Activated effector memory CD4-positive, alpha-beta T cell treated with Interleukin-2 at 50 U/mL for 16 hours (primary cell): ENCODE measurements at places on chromosomes 4 and X.
A peak's percentile ranks its signal among the peaks of the same experiment; 100 is the strongest.

DNA sequence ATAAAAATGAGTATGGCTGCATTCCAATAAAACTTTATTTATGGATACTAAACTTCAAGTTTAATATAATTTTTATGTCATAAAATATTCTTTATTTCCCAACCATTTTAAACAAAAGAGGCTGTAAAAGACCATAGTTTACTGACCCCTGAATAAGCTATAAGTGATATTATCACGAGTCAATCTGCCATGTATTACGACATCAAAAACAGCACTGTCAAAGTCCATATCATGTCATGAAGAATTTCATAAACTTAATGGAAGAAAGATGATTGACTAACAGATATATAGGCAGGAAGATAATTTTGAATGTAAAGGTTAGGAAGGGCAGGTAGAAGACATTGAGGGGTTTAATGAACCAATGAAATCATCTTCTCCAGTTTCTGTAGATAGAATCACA is 18.2 kb downstream of the TMEM156 start:
- DNase-seq: no peak

- no peak for DNase-seq
These were observed 378 bp upstream of the RPS6KA6 start for GRCh38 chrX:84188320-84188834.

GRCh38 chr4:141350122-141350905 is 129.6 kb downstream of the ZNF330 start:
- no peak for DNase-seq

DNA sequence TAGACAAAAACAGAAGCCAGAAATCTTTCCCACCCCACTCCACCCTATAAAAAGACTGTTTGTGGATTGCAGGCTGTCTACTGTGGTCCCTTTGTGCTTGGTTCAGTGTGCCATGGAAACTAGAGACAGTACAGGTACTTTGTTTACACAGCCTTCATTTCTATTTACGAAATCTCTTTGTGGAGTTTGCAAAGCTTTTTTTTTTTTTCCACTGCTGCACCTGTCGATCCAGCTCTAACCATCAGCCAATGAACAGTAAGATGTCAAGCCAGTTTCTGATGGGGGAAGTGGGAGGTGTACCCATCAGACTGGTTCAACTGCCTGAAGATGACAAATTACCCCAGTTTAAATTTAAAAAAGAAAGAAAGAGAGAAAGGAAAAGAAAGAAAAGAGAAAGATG is 20.2 kb upstream of the LRBA start:
- DNase-seq: no peak

DNA sequence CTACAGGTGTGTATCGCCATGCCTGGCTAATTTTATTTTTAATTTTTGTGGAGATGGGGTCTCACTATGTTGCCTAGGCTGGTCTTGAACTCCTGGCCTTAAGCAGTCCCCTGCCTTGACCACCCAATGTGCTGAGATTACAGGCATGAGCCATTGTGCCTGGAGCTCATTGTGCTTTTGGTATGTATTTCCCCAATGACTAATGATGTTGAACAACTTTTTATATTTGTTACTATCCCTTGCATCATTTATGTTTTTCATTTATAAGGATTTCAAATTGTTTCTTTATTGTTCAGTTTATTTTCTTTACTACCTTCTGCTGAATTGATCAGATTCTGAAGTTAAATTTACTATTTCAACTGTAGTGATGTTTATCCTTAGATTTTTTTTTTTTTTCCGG is 199.7 kb downstream of the CEP135 start:
- DNase-seq: no peak

DNA sequence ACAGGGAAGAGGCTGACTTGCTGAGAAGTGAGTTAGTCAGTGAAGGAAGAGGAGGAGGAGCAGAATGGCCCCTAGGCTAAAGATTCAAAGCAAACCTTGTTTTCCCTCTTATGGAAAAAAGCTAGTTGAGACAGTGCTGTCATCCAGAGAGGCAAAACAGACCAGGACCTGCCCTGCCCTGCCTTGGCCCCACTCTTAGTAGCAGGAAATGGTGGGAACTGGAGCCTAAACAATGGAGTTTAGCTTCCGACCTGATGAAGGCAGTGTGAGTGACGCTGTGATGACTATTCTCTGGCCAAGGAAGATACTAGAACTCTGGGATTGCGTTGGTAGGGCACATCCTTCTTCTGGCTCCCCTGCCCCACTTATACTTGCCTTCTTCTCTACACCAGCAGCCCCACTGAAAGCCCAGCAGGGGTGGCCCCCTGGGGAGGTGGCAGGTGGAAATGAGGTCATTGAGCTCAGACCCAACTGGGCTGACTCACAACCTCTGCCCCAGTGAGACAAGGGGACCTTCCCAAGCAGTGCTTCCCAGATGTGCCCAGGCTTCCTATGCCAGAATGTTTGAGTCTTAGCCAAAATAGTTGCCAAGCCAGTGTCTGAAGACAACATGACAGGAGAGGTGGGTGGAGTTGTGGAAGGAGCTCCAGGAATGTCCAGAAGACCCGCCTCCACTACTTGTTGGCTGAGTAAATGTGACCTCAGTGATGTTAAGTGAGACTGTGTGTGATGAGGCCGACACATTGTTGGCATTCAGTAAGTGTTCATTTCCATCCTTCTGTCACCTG is 38.8 kb downstream of the MSN start:
- no peak for DNase-seq

DNA sequence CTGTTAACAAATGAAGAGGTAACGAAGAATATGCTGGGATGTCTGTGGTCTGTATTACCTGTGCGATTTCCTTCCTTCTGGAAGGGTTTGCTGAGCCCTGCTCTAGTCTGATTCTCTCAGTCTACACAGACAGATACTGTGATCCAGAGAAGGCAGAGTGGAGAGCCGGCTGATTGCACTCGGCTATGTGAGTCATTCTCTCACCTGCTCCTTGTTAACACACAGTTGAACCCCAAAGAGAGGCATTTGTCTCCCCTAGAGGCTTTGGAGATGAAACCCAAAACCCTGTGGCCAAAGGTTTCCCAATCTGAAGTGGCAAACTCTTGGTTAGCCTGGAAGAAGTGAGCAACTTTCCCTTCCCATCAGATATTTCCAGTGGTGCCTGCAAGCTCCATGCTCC is 78.1 kb upstream of the GPC4 start:
- DNase-seq: no peak

- DNase-seq: no peak
These were observed 34.1 kb downstream of the GPAT3 start for GRCh38 chr4:83569987-83570386.

DNA sequence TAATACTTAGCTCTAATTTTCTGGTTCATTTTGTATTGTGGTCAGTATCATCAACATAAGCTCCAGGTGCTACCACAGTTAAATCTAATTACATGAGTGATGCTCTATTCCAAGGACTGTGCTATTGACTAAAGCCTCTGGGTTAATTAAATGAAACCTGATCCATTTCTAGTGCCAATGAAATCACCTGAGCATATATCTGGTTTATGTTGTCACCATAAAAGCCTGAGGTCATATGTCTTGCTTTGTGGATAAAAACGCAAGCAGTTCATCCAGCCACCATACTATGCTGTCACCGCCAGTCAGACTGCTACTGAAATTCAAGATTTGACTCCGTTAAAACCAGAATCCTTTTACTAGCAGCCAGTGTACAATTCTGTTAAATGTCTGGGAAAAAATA is 64.2 kb upstream of the ZNF518B start:
- no peak for DNase-seq

DNA sequence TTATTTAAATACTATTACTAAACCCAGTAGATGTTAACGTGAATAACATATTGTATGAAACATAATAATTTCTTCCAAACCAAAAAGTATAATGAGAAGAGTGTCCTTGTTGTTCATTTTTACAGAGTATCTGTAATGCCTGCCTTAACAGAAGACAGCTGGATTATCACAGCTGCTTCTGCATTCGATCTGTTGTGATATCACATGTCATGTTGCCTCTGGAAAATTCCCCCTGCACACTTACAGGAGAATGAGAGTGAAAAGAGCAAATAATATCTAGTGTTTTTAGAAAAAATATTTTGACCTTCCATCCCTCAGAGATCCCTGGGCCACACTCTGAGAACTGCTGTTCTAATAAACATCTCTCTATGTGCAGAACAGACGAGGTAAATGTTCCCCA is 240.1 kb upstream of the NOCT start:
- DNase-seq: no peak

- no peak for DNase-seq
These were observed 237.9 kb upstream of the EDA2R start for GRCh38 chrX:66876776-66877175.

DNA sequence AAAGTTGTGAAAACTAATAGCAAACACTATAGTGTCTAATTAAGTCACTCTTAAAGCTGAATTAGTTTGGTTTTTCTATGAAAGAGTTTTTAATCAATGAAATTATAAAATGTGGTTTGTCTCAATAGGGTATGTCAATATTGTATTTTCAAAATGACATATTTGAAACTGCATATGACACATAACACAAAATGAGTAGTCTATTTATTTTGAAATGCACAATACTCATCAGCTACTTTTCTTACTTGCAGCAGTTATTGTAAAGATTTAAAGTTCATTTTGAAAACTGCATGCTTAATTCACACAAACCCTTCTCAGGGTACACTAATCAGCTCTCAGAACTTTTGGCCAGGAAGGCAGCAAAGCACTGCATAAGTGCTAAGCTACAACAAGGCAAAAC is 21.2 kb downstream of the CLGN start:
- DNase-seq: no peak

DNA sequence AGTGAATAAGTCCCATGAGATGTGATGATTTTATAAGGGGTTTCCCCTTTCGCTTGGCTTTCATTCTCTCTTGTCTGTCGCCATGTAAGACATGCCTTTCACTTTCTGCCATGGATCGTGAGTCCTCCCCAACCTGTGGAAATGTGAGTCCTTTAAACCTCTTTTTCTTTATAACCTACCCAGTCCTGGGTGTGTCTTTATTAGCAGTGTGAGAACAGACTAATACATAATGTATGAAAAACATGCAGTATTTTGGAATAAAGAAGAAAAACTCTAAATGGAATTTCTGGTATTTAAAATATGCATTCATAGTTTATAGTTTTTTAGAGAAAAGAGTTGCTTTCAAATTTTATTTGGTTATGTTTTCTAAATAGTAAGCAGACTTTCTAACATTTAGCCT is 360.7 kb downstream of the PCDH7 start:
- DNase-seq: no peak

DNA sequence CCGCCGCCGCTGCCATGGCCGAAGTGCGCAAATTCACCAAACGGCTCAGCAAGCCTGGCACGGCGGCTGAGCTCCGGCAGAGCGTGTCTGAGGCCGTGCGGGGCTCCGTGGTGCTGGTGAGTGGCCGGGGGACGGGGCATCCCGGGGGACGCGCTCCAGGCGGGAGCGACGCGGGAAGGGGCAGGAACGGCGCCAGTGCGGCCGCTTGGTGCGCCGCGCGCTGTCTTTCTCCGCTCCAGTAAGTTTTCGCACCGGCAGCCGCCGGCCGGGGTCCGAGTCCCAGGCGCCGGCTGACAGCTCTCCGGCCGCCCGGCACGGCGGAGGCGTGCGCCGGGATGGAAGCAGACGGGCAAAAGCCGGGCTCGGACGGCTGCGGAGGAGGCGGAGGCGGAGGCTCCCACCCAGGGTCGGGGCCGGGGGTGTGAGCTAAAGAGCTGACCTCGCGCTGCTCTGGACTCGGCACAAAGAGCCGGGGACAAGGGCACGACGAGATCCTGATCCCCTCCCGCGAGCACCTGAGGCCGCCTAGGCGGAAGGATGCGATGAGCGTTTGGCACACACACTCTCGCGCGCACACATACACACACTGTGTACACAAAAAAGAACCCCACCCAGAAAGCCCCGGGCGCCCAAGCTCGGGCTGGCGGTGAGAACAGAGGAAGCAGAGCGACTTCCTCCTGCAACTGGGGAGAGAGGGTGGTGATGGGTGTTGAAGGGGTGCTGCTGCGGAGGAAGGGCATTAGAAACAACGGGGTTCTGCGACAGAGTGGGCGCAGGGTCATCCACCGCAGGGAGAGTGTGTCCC is 545 bp downstream of the DOCK11 start:
- DNase-seq: peak; percentile 76

- no peak for DNase-seq
These were observed 167.0 kb downstream of the AASDH start for GRCh38 chr4:56220261-56220660.

- DNase-seq: no peak
These were observed 91.6 kb downstream of the NYX start for GRCh38 chrX:41538707-41539106.

GRCh38 chr4:106058921-106059320 is 163.7 kb downstream of the NPNT start:
- DNase-seq: no peak

- no peak for DNase-seq
These were observed 373.6 kb downstream of the MID1IP1 start for GRCh38 chrX:39174772-39175417.

DNA sequence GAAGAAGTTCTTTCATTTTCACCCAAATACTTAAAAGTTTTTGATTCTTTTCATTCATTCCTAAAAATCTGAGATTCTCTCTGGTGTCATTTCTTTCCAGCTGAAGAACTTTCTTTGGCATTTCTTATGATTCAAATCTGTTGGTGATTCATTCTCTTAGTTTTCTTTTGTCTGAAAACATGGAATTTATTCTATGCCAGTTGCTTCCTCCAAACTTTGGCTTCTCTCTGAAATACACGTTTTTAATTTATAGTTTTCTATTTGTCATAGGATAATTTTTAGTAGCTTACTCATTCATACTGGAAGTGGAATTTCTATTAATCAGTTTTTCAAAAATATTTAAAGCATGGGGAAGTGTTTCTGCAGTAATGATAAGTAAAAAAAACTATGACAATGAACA is 1012.0 kb downstream of the RPA4 start:
- DNase-seq: no peak

- DNase-seq: no peak
These were observed 332.3 kb downstream of the PTTG2 start for GRCh38 chr4:38292529-38292928.

GRCh38 chr4:62670514-62670913 is 1470.4 kb downstream of the ADGRL3 start:
- no peak for DNase-seq

- DNase-seq: no peak
These were observed 60.5 kb upstream of the CITED1 start for GRCh38 chrX:72366178-72366577.

GRCh38 chrX:36898301-36898700 is 109.9 kb upstream of the FAM47C start:
- DNase-seq: no peak

DNA sequence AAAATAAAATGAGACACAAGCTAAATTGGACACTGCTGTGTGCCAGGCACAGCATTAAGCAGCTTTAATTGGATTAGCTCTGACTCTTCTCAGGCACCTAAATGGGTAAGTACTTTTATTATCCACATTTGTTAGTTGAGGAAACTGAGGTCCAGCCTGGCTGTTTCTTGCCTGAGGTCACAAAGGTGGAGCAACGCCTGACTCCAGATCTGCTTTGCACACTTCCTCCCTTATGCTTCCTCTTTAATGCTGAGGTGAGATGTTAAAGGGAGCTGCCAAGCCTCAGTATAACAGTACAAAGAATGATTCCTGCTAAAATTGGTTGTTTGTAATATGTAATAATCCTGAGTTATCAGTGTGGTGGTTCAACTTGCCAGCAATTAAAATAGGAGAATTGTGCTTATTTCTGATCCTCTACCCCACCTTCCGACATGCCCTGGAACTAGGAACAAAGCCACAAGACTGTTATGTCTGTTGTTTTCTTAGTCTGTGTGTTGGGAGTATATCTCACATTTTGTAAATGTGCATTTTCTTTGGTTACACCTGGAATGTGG is 74.4 kb downstream of the AFF1 start:
- DNase-seq: no peak

- no peak for DNase-seq
These were observed 14.5 kb downstream of the OTUD5 start for GRCh38 chrX:48942895-48943294.

- no peak for DNase-seq
These were observed 17.0 kb upstream of the TMEM144 start for GRCh38 chr4:158193171-158193749.
